ENCODE measurements at places on chromosomes 11 and 22.

- DNase-seq: no peak
Observed at GRCh38 chr11:79414644-79415317, 26.0 kb downstream of the TENM4 start.

- DNase-seq: no peak
Observed at GRCh38 chr22:47564158-47564450, 801.7 kb downstream of the TBC1D22A start.

DNA sequence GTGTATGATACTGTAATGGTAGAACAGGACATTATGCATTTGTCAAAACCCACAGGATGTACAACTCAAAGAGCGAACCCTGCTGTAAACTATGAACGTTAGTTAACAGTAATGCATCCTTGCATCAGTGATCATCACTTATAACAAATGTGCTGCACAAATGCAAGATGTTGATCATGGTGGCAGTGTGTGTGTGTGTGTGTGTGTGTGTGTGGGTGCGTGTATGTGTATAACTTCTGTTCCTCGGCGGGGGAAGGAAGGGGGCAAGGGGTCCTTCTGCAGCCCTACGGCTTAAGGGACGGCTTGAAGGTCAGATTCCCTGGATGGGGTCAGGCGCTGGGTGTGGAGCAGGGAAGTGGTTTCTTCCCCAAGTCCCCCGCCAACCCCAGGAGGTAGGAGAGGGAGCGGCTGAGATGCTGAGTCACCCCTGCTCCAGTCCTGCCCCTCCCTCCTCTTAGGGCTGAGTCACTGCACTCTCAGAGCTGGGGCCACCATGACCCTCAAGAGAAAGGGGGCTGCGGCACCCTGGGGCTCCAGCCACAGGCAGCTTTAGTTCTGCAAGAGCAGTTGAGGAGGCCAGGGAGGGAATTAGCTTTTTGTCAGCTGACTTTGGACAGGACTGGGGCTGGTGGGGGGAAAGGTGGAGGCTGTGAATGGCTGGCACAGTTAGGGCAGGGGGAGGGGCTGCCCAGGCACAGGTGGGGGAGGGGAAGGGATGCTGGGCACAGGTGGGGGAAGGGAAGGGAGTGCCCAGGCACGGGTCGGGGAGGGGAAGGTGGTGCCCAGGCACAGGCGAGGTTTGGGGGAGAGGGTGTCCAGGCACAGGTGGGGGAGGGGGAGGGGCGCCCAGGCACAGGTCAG lies 8.8 kb upstream of the CTSD start:
- DNase-seq: no peak

DNA sequence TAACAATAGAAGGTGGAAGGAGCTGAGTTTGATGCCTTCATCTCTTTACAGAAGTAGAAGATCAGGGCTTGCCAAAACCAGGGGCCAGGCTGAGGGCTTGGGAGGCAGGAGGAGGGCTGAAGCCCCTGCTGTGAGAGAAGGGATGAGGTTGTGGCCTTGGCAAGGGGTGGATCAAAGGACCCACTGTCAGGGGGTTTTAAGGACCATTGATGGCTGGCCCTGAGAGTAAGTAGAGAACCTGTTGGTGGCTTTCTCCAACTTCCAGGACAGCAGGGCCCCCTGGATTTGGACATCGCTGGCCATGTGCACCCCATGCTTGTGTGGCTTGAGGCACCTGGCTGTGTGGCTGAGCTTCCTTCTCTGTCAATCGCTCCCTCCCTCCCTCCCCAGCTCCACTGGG lies 927.7 kb downstream of the TBC1D22A start:
- DNase-seq: no peak

DNA sequence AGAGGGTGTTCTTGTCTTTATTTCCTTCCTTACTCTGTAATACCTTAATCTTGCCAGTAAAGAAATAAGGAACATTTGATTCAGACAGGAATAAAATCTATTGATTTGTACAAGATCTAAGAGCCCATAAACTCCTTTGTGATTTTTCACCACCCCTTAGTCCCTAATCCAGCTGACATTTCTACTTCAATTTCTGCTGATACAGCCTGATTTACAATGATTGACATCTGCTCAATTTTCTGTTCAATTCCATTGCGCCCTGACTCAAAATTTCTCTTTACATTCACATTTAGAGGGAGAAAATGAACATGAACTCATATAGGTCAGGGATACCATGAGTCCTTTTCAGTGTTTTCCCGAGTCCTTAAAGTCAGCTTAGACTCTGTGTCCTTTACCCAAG lies 27.2 kb upstream of the TMEM123 start:
- DNase-seq: no peak

- DNase-seq: peak; percentile 79
Observed at GRCh38 chr22:41682033-41682807, 6.4 kb downstream of the SNU13 start.

- DNase-seq: no peak
Observed at GRCh38 chr11:121801781-121802180, 314.2 kb downstream of the BLID start.

- DNase-seq: no peak
Observed at GRCh38 chr22:22949953-22950352, 62.3 kb downstream of the IGLL5 start.

DNA sequence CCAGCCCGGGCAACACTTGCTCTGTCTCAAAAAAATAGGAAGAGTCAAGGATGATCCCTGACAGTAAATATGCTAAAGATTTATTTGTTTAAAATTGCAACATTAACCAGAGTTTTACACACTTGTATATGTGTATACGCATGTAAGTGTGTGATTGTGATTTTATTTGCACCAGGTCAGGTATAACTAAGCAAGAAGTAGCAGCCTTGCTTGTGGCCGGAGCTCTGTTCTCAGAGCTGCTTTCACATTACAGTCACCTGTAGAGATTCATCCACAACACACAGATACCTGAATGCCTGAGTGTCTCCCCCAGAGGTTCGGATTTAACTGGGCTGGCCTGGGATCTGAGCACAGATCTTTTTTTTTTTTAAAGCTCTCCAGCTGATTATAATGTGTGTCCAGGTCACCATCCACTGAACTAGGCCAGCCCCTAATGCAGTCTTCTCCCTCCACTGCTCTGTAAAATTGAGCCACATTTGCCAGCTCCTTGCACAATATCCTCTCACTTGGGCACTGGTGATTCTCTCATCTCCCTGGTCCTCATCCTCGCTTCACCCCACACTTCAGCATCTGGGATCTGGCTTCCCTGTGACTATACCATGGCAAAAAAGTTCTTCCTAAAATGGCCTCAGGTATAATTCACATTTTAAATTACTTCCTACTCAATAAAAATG lies 48.3 kb downstream of the LIF start:
- DNase-seq: no peak

DNA sequence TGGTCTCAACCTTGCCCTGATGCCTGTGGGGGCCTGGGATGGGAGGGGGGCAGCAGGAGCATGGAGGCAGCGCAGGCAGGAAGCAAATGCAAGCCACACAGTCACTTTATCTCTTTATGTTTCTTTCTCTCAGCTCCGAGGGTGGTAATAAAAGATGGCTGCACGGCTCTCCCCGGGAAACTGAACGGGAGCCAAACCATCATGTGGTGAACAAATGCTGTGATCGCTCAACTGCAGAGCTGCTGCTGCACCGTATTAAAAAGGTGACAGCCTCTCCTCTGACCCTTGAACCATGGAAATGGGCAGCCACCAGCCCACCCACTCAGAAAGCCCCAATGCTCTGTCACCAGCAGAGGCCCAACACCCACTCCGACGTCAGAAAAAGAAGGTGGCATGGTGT lies 110.0 kb downstream of the TIMP3 start:
- no peak for DNase-seq

- no peak for DNase-seq
Observed at GRCh38 chr11:8068605-8069221, 12.3 kb upstream of the TUB start.

DNA sequence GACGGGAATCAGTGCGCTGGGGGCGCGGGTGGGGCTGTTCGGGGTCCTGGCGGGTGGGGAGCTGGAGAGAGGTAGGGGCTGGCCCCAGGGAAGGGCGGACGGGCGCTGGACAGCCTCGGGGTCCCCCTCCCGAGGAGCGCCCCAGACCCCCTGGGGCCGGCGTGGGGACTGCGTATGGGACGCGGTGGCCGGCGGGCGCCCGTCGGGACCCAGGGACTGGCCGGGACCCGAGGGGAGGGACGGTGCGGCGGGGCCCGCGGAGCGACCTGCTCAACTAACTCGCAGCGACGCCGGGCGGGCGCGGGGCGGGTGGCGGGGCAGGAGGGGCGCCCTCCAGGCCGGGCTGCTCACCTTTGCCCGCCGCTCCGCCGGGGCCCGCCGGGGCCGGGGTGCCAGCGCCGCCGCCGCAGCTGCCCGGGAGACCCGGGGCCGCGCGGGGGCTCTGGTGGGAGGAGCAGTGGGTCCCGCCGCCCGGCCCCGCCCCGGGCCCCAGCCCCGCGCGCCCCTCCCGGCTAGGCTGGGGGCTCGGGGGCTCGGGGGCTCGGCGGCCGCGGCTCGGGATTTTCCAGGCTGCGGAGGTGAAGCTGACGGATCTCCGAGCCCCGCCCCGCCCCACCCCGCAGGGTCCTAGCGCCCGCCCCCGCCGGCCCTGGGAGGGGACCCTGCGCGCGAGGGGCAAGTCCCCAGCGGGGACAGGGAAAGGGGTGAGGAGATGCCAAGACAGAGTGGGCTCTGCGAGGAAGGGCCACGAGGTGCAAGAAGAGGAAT lies 12.3 kb downstream of the STARD10 start:
- DNase-seq: peak; percentile 47

- no peak for DNase-seq
Observed at GRCh38 chr11:87260811-87261210, 223.1 kb downstream of the TMEM135 start.

- no peak for DNase-seq
Observed at GRCh38 chr11:6351782-6352382, 31.6 kb upstream of the CAVIN3 start.

GRCh38 chr22:35039625-35040024 lies 26.3 kb upstream of the ISX start:
- DNase-seq: no peak

DNA sequence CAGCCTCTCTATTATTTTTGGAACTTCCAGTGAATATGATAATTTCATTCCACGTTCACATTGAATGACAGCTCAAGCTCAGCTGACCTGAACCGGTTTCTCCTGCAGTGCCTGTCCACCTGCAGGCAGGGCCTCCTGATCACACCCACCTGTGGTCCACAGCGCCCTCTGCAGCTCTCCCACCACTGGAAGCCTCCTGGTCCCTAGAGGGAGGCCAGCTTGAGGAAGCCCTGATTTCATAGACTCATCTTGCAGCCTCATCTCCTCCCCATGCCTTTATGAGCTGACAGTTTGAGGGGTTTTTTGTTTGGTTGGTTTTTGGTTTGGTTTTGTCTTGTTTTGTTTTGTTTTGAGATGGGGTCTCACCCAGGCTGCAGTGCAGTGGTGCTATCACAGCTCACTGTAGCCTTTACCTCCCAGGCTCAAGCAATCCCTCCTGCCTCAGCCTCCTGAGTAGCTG lies 29.9 kb upstream of the MALAT1 start:
- DNase-seq: peak; percentile 35

DNA sequence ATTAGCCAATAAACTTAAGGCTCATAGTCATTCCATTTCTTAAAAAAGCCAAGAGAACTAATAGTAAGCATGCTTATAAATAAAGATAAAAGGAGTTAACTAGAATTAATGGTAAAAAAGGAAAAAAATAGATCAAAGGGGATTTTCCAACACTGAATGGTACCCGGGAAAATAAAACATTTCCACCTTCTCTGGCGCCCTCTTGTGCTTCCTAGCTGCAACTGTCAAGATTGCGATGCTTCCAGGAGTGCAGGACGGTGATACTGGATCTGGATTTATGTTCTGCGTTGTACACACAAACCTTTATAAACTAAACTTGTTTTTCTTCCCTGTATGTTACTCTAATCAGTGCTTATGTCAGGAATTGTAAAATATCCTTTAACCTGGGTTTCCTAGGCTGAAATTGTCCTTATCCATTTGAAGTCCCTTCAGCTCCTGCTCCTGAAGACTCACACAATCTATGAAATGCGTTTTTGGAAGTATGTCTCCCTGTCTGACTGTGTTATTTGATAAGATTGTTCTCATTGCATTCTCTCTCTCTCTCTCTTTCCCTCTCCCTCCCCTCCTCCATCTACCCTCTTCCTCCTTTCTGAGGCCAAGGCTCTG lies 9.6 kb upstream of the HTATIP2 start:
- no peak for DNase-seq

DNA sequence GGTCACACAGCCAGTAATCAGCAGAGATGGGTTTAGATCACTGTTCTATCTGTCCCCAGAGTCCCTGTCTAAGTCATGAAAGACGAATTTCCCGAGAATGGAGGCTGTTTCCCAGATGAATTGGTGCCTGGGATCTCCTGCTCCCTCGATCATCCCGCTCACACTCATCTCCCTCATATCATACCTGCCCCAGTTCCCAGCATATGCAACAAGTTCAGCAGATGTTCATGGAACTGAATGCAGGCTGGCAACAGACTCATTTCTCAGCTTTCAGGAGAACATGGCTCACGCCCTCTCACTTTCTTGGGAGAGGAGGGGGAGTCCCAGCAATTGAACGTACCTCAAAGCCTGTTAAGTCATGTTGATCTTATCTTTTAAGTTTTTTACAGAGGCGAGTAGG lies 22.1 kb downstream of the CD6 start:
- no peak for DNase-seq

DNA sequence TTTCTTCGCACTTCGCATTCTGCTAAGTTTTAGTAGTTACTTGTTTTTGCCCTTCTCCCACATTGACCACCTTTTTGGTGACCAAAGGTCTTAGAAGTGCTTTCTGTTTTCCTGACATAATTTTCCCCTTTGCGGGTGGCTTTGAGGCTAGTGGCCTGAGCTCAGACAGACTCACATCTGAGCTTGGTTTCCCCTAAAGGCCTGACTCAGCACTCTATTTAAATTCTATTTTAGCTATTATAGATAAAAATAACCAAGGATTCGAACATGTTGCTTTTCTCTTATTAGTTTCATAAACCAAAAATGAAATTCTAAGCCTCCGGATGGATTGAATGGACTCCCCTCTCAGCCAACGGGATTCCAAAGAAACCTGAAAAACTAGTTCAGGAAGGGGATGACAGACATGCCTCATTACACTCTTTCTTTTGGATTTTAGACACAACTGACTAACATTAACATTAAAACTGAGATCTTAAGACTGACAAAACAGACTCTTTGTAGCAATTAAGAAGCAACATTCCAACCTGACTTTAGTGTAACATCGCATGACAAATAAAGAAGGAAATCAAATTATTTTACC lies 258.5 kb downstream of the LUZP2 start:
- no peak for DNase-seq

GRCh38 chr11:44305470-44306051 lies 4.4 kb downstream of the ALX4 start:
- no peak for DNase-seq

Data from T follicular helper cell (primary cell).